NCI-H187 (cell line): ENCODE measurements at places on chromosomes 11 and 22.

DNA sequence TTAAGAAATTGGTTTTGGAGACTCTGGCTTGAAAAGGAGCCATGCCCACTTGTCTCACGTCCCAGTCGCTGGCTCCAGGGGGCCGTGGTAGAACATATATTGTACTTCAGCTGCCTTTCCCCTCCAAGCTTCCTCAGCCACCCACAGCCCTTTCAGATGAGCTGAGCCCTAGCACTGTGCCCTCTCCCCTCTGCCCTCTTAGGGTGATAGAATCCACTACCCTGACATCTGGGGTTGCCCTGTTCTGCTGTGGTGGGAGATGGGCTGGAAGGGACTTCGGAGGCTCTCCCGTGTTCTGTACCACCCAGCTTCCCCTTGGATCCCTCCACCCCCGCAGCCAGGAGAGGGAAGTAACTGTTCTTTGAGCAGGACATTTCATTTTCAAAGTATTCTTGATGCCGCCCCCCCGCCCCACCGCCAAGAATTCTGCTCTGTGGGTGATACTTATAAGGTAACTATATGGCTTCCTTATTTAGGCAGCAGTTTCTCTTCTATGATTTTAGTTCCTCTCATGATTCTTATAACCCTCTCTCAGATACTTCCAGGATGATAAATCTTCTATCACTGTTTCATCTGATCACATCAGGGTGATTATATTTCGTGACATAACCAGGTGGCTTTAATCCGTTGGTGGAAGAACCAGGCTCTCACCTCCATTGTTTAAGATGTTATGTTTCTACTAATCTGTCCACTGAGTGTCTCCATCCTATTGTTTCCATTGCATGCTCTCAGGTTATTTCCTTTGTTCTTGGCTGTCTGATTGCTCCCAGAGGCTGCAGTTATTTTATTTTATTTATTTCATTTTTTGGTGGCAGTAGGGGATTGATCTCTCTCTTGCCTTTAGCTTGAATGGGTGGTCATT is 24.1 kb downstream of the ZBTB16 start:
- DNase-seq = no peak

GRCh38 chr11:68545796-68546195 is 85.2 kb downstream of the PPP6R3 start:
- no peak for DNase-seq

DNA sequence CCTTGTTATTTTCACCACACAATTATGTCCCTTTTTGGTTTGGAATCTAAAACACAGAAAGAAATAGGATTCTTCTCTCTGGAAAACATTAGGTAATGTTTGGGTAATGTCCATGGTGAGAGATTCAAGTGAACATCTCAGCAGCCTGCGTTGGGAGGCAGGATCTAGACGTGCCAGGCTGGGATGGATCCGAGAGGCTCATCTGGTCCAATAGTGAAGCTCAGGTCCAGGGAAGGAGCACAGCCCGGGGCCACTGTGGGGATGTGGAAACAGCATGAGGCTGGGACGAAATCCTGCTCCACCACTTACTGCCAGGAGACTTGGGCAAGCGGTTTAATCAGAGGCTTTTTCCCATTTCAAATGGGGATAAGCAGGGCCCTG is 109.9 kb downstream of the CSNK2A3 start:
- no peak for DNase-seq

DNA sequence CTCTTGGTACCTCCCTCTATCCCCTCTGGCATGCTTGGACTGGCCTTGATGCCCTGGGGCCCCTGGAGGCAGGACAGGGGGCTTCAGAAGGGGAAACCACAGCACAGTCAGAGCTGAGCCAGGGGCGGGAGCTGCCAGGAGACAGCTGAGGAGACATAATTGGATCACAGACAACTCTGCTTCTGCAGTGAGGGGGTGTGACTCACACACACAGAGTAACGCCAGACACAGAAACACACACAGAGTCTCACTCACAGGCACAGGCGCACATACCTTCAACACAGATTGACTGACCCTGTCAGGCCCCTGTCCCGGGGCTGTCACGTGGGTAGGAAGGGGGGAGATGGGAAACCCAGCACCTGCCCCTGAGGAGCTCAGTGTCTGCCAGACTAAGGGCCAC is 20.6 kb downstream of the STARD10 start:
- no peak for DNase-seq

DNA sequence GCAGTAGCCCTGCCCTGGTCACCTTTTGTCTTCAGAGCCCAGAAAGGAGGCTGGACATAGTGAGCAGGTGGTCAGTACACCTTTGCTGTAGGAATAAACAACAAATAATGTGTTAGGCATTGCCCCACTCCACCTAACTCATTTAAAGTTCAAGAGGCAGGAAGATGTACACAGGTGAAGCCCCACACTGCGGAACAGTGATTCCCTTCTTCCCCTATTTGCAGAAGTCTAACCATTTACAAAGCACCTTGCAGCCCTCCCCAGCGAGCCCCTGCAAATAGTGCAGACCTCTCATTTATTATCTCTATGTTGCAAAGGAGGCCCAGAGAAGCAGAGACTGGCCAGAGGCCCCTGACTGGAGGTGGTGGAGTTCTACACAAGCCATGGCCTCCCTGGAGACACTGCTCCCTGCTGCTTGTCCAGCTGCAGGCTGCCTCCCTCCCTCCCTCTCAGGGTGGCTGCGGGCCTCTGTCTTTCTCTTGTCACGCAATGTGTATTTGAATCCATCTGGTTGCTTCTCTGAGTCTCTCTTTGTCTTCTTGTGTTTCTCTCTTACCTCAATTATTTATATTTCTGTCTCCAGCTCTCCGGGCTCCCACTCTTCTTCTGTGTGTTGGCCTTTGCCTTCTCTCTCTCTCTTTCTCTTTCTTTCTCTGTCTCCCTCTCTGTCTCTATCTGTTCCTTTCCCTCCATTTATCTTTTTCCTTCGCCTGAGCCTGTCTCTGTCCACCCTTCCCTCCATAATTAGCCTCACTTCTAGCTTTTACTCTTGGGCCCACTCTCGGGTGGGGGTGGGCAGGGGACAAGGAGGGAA is 59.1 kb upstream of the PRDM11 start:
- DNase-seq = no peak

DNA sequence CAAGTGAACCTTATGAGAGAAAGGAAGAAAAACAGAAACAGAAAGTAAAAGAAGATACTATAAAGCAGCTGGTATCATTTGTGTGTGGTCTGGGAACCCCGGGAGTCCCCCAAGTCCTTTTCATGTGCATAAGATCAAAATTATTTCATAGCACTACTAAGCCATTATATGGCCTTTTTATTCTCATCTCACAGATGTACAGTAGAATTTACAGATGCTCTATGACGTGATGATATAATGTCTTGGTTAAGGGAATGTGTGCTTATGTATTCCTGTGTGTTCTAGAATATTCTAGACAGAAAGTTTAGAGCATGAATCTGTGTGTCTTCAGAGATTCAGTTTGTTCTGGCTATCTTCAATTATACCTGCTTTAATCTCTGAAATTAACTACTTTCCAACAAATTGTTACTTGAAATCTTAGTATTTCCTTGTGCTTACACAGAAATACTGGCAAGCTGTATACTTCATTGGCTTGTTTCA is 8.6 kb upstream of the TPP1 start:
- no peak for DNase-seq

GRCh38 chr11:88344869-88345268 is 7.3 kb upstream of the CTSC start:
- DNase-seq = no peak

DNA sequence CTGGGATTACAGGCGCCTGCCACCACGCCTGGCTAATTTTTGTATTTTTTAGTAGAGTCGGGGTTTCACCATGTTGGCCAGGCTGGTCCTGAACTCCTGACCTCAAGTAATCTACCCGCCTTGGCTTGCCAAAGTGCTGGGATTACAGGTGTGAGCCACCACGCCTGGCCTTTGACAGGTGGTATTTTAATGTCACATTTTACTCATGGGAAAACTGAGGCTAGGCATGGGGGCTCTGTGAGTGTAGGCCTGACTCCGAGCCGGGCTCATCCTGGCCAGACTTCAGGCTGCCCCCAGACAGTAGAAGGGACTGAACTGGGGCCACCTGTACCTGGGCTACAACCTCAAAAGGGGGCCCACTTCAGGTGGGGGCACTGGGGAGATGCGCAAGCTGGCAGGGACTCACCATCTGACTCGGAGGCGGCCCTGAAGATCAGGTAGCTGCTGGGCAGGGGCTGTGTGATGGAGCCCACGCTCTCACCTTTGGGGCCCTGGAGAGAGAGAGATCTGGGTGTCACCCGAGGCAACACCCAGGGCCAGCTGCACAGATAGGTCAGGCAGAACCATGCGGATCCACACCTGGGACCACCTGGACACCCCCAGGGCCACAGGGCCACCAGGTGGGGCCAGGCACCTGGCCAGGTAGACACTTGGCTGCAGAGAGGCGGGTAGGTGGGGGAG is 45.8 kb downstream of the OSBPL5 start:
- no peak for DNase-seq

DNA sequence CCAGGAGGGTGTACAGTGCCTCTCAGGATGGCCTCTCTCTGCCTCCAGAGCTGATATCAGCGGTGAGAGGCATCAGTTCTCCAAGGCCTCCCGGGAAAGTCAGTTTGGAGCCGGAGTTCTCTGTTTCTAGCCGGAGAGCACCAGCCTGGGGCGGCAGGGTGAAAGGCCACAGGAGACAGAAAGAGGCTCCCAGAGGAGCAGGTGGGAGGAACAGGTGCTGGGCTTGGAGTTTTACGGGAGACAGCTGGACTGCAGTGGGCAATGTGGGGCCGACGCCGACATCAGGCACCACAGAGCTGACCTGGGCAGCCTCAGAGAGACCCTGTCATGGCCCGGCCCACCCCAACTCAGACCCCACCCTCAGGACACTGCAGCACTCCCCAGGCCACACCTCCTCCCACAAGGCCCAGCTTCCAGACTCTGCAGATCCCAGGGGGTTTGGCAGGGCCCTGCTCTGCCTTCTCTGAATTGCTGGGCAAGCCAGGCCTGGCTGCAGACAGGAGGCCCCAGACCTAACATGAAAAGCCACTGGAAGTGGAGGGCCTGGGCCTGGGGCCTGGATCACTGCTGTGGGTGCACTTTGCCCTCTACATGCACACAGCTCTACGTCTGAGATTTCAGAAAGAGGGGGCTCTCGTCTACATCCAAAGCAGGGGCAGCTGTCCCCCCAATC is 885.6 kb downstream of the BRD1 start:
- no peak for DNase-seq

DNA sequence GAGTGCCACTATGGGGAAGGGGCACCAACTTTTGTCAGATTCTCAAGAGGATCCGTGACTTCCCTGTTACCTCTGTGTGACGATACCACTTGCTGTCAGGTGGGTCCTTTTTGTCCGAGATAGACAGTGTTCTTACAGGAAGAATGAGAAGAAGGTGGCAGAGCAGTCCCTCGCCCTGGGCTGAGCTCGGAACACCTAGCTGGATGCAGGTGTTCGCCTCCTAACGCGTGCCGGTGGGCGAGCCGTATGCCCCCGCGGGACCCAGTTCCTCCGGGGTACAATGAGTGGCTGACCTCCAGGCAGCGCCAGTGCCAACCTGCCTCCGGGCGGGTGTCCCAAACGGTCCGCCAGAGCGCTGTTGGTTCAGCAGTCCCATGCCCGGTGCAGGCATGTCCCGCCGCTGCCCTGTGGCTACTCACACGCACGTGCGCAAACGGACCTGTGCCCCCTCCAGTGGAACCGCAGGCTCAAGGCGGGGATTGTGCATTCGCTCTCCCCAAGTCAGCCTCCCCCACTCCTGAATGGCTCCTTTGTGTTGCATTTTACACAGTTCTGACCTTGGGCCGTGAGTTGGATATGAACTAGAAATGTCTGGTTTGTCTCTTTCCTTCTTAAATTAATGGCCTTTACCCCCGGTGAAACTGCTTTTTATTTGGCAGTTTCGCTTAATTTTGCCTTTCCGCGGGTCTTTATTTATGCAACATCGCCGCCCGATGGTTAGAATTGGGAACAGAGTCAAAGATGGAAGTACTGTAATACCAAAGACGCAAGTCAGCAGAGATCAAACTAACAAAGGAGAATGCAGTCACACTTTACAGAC is 1.1 kb upstream of the ABTB2 start:
- peak; percentile 60 for DNase-seq

DNA sequence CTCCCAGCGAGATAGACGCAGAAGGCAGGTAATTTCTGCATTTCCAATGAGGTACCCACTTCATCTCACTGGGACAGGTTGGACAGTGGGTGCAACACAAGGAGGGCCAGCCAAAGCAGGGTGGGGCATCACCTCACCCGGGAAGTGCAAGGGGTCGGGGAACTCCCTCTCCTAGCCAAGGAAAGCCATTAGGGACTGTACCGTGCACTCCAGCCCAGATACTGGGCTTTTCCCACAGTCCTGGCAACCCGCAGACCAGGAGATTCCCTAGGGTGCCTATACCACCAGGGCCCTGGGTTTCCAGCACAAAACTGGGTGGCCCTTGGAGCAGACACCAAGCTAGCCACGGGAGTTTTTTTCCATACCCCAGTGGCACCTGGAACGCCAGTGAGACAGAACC is 17.2 kb downstream of the TRPC6 start:
- no peak for DNase-seq

- no peak for DNase-seq
These were observed 720 bp downstream of the PACS1 start for GRCh38 chr11:66070604-66071380.

DNA sequence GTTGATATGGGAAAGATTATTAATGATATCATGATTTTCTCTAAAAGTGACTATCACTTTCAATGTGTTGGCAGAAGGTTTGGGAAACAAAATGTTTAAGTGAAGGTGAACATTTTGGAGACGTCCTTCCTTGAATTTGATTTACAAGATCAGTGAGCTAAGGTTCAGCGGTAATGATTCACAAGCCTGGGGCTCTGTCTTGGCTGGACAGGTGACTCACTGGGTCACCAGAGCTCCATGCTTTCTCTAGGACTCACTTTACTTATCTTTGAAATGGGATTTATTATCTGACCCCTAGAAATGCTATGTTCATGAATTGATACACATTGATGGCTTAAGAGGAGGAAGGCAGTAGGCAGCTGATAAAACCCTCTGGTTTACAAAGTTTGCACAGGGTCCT is 437.5 kb downstream of the NTM start:
- no peak for DNase-seq

GRCh38 chr11:118009864-118010737 is 23.9 kb downstream of the IL10RA start:
- no peak for DNase-seq

- DNase-seq = no peak
These were observed 312.2 kb downstream of the BRD1 start for GRCh38 chr22:49515475-49515874.

DNA sequence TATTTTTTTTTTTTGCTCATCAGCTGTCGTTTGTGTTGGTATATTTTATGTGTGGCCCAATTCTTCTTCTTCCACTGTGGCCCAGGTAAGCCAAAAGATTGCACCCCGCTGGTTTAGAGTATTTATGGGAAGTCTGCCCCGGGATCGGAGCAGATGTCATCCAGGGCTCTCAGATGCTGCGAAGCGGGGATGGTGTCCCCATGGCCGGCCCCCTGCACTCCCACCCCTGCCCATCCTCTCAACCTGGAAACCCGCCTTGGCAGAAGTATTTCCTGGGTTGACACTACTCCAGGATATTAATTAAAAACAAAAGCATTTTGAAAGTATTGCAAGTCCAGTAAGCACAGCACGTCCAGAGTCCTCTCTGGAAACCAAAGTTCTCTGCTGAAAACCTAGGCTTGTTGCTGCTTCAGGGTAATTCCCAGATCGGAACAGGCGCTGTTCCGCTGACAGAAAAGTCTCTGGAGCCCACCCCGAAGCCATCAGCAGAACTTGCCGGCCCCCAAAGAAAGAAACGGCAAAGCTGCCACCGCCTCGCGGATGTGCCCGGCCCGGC is 833 bp downstream of the SCUBE2 start:
- no peak for DNase-seq
